ENCODE measurements at places on chromosomes 3 and 15.
A peak's percentile ranks its signal among the peaks of the same experiment; 100 is the strongest.

DNA sequence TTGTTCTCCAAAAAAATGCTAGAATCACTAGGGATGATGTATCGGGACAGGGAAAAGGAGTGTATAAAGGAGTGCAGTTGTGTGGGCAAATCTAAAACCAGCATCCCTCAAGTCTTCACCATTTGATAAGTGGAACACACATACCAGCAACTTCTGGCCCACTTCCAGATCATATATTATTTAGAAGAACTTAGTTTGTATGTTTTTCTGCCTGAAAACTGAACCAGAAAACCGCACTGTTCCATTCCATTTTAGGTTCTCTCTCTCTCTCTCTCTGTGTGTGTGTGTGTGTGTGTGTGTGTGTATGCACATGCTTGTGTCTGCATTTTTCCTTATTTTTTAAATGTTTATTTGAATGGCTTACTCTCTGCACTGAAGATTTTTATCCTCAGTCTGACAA is 93.5 kb downstream of the SERPINI1 start:
- no peak for DNase-seq

GRCh38 chr15:60804986-60805949 is 326.3 kb upstream of the ICE2 start:
- peak; percentile 88 for DNase-seq

DNA sequence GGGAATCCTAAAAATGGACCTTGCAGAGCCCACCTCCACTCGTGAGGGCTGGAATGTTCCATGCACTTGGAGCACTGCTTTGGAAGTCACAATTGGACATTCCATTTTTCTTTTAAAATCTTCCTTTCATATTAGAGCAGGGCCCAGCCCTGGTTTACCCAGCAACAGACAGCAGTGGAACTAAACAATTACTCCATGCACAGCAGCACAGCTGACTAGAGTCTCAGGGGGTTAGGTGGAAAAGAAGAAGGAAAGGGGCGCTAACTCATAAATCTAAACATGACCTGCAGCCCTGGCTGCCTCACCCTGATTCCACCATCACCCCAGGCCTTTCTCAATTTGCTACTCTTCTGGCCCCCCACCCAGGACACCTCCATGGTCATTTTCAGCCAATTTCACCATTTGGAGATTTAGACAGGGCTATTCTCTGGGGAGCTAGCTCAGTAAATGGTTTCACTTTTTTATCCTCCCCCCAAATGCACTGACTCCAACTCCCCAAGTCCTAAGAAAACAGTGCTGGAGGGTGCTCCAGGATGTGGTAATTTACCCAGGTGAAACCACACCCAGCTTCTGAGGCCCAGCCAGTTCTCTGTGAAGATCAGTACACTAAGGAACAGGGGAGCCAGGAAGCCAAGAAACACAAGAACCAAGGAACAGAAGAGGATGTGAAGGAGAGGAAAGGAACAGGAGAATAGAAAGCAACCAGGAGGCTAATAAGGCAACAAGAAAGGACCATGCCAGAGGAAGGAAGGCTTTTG is 1.6 kb upstream of the LRRC31 start:
- peak; percentile 14 for DNase-seq

GRCh38 chr3:4326868-4327267 is 23.7 kb downstream of the SETMAR start:
- no peak for DNase-seq

- peak; percentile 29 for DNase-seq
Measured at GRCh38 chr15:33243393-33243792, 48.9 kb upstream of the FMN1 start.

DNA sequence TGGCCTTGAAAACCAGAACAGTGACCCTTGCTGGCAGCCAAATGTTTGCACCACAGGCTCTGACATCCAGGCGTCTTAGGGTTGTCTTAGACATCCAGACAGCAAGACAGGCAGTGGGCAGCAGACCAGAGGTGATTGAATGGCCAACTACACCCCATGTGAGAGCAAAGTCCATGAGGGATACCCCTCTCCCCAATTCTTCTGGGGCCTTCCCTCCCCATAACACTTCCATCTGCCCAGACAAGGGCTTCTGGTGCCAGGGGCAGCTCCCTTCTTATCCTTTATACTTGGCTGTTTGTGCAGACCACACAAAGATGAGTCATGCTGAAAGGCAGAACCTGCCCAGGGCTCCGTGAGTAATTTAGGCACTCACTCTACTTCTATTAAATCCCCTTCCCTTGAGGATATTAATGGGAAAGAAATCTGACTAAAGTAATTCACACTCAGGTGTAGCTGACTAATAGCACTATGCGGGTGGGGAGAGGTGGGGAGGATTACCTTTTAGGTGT is 257.9 kb downstream of the UACA start:
- peak; percentile 93 for DNase-seq

DNA sequence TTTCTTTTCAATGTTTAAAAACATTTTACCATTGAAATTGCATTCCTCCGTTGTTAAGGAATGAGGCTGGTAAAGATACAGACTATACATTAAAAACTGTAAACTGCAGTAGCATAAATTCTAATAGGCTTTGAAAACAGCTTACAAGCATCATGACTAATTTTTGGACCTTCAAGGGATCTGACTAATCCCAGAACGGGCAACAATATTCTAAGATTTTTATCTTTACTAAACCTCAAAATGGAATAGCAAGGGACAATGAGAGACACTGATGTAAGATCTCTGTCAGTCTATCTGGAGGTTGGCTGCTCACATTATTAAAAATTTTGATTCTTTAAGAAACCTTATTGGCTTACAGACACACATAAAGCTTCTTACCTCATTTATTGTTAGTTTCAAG is 74.7 kb downstream of the BTD start:
- DNase-seq: no peak

- DNase-seq: peak; percentile 21
Measured at GRCh38 chr3:109952924-109953323, 615.6 kb upstream of the DPPA4 start.

DNA sequence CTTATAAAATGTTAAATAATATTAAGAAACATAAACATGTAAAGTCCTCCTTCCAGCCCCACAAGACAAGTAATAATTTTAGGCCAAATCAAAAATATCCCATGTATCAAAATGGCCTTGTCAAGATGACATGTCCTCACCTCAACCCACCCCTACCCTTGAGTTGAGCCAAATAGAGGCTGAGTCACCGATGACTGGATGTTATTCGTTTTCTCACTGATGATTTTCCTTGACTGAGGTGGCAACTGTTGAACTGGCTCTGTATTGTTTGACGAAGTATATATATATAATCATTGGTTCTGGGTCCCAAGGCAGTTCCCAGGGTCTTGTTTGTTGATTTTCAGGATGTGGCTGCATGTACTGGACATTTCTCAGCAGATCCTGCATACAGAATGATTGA is 75.3 kb downstream of the TMEM108 start:
- peak; percentile 52 for DNase-seq

DNA sequence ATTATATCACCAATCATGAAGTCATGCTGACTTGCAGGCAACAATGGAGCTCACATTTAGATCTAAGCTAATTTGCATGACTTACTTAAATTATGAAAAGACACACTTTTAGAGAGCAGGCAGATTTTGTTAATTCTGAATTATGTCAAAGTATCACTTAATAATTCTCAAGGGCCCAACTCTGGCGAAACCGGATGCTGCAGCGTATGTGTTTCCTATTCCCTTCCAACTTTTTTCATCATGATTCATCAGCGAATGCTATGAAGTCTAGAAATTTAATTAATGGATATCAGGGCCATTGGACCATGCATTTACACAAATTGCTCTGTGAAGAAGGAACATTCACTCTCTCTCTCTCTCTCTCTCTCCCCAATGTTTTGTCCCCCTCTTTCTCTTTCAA is 63.5 kb upstream of the GOLGA8A start:
- DNase-seq: no peak

Measured in MCF 10A (cell line).